ENCODE measurements at places on chromosomes 1 and 21.

GRCh38 chr1:17874710-17875109, 119.6 kb downstream of the ACTL8 start:
- DNase-seq = no peak

DNA sequence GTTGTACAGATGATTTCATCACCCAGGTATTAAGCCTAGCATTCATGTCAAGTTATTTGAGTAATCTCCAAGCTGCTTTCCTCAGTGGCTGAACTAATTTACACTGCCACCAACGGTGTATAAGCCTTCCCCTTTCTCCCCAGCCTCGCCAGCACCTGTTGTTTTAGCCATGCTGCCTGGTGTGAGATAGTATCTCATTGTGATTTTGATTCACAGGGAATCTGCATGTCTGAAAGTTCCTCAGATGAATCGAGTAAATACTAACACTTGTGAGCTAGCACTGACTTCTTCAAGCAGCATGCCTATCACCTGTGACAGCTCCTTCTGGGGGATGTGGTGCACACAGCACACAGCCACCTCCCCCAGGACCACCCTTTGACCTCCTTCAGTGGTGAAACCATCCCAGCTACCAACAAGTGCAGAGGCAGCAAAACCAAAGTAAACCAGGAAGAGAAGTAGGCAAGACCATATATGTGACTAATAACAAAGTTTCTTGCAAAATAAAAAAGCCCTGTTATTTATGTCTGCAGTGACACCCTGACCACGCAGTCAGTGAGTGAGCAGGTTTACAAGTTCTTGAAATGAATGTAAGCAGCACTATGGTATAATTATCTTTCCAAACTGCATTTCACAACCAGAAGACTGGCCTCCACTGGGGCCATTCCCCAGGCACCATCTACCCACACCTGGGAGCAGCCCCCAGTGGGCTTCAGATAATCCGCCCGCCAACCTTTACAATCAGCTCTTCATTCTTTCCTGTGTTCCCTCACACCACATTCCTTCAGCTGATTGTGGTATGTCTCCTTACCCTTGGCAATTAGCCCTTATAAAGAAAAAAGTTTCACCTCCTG, 173.8 kb downstream of the ETS2 start:
- peak; percentile 25 for DNase-seq

- DNase-seq = no peak
Observed at GRCh38 chr1:235984041-235984825, 80.7 kb downstream of the NID1 start.

GRCh38 chr1:10050611-10051010, 17.9 kb downstream of the UBE4B start:
- DNase-seq = no peak

DNA sequence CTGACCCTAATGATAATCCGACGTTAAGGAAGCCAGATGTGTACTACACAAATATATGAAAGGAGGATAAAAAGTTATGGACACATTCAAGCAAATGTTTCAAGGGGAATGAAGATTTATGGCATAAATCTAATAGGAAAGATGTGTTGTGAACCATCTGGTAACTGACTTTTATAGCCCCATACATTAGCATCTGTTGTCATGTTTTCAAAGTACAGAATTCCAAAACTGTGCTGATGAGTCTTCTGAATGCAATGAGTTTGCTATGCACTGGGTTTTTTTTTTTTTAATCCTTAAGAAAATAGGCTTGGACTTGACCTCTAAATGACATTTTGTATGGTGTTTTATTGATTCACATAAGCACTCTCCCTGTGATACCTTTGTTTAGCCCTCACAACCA, 158.5 kb upstream of the ESRRG start:
- DNase-seq = no peak

- no peak for DNase-seq
Observed at GRCh38 chr1:31688233-31688918, 15.4 kb downstream of the COL16A1 start.

DNA sequence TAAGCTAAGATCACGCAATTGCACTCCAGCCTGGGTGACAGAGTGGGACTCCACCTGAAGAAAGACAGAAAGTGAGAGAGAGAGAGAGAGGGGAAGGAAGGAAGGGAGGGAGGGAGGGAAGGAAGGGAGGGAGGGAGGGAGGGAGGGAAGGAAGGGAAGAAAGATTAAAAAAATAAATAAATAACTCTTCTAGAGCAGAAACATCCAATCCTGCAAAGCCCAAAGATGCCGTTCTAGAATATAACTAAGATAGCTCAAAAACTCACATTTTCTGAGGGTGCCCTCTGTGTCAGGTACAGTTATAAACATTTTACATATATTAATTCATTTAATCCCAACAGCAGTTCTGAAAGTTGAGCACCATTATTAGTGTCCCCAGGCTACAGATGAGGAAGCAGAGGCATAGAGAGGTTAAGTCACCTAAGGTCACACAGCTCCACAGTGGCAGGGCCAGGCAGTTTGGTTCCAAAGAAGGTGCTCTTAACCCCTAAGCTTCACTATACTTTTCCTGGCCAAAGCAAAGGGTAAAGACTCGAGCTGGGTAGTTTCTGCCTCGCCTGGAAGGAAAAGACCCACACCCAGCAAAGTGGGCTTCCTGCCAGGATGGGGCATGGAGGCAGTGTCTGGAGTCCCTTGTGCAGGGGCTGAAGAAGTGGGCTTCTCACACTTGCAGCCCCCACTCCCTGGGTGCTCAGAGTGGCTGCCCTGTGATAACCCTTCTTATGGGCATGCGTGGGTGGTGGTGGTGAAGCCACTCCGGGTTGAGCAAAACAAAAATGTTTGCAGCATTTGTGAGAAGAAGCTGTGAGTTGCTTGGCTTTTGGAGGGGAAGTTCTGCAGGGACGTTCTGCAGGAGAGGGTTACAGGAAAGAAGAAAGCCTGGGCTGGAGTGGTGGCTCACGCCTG, 7.9 kb upstream of the PIK3CD start:
- DNase-seq = no peak

DNA sequence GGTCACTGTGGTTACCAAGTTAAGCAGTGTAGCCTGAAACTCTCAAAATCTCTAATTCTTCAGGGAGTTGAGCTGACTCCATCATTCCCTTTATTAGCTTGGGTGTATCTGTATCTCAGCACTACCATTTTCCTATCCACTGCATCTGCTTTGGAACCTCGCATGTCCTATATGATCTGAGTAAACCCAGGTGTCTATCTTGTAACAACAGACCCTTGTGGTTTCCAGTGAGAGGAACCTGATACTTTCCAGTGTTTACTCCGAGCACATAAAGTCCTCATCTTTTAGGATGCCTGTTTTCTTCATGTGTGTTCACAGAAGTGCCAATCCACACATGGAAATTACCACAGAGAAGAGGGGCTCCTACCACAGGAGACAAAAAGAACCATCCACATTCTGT, 650.4 kb downstream of the LMO4 start:
- DNase-seq = no peak
